IMR-90 (cell line): ENCODE measurements at places on chromosomes 2 and 18. TPM values are rescaled to one million over a fixed set of nuclear protein-coding genes. Genes with fewer than 3 reads are reported as not detected.

DNA sequence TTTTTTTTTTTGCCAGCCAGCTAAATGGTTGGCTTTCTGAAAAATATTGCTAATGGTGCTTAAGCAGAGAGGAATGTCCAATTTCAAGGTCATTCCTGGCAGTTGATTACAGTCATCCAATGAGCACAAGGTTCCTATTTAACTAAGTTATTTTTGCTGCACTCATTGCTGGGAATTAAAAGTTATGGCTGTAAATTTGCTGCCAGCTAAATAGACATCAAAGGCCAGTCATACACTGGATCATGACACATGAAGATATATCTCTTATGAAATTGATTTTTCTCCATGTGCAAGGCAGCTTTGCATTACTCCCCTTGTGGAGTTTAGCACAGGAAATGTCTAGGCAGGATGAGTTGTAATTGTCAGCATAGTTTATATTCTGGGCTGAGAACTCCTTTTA, 1898.4 kb upstream of the CELF4 start:
- no peak for DNase-seq

- DNase-seq, result no peak
Observed at GRCh38 chr2:71330155-71330554, 1.4 kb upstream of the ZNF638 start.

- DNase-seq, result no peak
Observed at GRCh38 chr18:1774261-1774660, 797.0 kb downstream of the METTL4 start.

- peak; percentile 52 for DNase-seq
Observed at GRCh38 chr2:152468899-152469692, 134.1 kb downstream of the FMNL2 start.

DNA sequence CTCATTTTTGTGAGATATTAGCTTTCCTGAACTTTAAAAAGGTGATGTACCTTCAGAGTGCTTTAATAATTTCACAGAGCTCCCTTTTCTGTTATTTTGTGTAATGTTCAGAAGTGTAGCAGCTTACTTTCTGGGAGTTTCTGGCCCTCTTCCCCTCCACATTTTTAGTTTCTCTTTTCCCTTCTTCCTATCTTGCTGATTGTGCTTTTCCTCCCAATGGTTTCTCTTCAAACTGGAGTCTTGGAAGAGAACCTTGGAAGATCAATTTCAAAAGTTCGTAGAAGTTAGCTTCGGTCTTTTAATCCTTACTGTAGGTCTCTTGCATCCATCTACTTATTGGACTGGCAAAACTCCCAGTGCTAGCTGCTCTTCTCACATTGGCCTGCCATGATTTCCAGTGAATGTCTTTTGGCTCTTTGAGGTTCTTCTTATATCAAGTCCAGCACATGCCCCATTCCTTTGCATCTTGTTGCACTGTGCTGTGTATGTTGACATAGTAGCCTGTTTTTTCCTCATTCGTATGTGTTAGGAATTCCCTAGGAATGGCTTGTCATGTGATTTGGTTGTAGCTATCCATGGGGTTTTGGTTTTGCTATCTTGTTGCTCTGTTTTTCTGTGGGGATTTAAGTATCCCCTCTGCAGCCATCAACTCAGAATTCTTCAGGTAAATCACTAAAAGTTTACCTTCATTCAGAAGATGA, 7.8 kb downstream of the CCNT2 start:
- peak; percentile 20 for DNase-seq

- no peak for DNase-seq
Observed at GRCh38 chr2:96535331-96535730, 1.2 kb upstream of the ARID5A start.

DNA sequence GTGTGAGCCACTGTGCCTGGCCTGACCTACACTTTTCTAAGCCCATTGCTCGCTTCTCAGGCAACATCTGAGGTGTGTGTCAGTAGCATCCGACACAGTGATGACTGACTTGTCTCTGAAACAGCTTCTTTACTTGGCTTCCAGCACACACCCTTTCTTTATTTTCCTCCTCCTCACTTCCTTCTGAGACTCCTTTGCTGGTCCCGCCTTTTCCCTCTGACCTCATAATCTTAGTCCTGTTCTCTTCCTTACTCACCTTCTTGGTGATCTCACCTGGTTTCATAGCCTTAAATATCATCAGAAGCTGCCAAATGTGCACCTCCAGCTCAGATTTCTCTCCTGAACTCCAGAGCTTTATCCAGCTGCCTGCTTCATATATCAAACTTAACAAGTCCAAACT, 66.6 kb upstream of the PELI1 start:
- no peak for DNase-seq

GRCh38 chr2:46365913-46366667, 68.9 kb downstream of the EPAS1 start:
- DNase-seq, result peak; percentile 27

DNA sequence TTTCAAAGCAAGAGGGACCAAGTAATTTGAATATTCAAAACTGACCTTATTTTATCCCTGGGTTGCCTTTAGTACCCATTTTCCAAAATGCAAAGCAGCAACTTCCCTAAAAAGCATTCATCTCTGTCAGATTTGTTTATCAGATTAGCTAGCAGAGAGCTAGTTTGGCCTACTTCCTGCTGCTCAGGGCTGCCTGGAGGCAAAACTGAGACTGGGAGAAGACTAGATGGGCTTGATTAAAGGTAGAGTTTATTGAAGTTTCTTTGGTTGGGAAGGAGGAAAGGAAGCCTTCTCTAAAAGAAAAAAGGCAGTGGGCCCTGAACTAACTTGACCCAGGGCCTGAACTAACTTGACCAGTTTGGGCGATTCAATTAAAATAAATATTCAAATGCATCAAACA, 426.1 kb upstream of the FAM98A start:
- DNase-seq, result no peak

- DNase-seq, result no peak
Observed at GRCh38 chr2:217609952-217610351, 392.8 kb downstream of the TNS1 start.

DNA sequence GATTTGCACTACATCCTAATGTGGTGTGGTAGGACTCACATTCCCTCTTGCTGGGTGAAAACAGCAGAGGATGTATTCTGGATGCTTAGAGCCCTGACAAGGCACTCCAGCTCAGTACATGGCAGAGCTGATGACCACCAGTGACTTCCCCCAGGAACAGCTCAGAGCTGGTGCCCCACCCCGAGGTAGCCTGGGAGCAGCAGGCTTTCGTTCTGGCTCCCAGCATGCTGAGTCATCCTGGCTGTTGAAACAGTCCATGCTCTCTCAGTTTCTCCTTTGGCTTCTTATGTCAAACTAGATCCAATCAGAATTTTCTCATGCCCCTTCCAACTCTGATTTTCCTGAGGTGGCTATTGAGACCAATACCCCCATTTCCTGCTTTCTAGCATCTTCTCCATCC, 438.2 kb downstream of the NBAS start:
- DNase-seq, result peak; percentile 29

DNA sequence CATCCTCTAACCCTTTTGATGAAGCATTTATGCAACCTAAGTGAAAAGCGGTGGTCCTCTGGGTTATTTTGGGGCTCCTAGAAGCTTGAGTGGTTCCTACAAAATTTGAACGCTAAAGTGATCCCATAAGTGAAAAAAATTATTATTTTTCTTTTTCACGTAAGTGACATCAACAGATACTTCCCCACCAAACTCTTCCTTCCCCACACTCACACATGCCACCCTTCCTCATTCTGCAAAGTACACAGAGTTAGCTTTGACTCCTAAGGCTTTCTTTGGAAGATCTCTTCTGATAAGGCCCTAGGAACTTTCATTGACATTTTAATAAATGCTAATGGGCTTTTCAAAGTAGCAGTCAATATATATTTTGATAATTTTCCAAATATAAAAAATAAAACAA, 109.7 kb downstream of the DOCK10 start:
- no peak for DNase-seq

Gene PDE11A
- polyA plus RNA-seq, result 0.20 and 0.21 TPM in 2 replicates

Gene LDLRAD4
- polyA plus RNA-seq, result not detected in 2 replicates

Gene SLC5A7
- not detected in 2 replicates for polyA plus RNA-seq

Gene DCAF17
- polyA plus RNA-seq, result 5.0 and 6.7 TPM in 2 replicates

Gene PRSS56
- polyA plus RNA-seq, result not detected in 2 replicates

Gene CGREF1
- polyA plus RNA-seq, result 1.3 TPM in 2 replicates
